Myometrial cell (primary cell): ENCODE measurements at places on chromosomes 2 and 18. TPM values are rescaled to one million over a fixed set of nuclear protein-coding genes. Genes with fewer than 3 reads are reported as not detected.

The HOXD1 gene
- total RNA-seq, result not detected in 2 replicates

The GTF3C2 gene
- 50.5 and 53.7 TPM in 2 replicates for total RNA-seq

The FSHR gene
- total RNA-seq, result not detected in 2 replicates

The ANKRD30BL gene
- total RNA-seq, result not detected in 2 replicates

The BUB1 gene
- 51.6 and 57.4 TPM in 2 replicates for total RNA-seq

The B3GNT7 gene
- 1.2 TPM in 1 of 2 replicates, not detected in the other for total RNA-seq

The SOWAHC gene
- total RNA-seq, result 6.1 and 7.1 TPM in 2 replicates

The GYPC gene
- 71.8 and 93.1 TPM in 2 replicates for total RNA-seq

The GALNT3 gene
- total RNA-seq, result 0.18 and 1.2 TPM in 2 replicates

The LIMS4 gene
- total RNA-seq, result 2.3 and 8.0 TPM in 2 replicates

The RFTN2 gene
- total RNA-seq, result 0.29 and 1.9 TPM in 2 replicates

The TWIST2 gene
- 78.7 and 80.6 TPM in 2 replicates for total RNA-seq

The SANBR gene
- total RNA-seq, result 4.6 and 6.7 TPM in 2 replicates

The COL4A3 gene
- total RNA-seq, result not detected in 2 replicates
